ENCODE measurements at places on chromosomes 3 and 15.

- DNase-seq = no peak
Observed at GRCh38 chr3:12253516-12254343, 35.1 kb upstream of the PPARG start.

DNA sequence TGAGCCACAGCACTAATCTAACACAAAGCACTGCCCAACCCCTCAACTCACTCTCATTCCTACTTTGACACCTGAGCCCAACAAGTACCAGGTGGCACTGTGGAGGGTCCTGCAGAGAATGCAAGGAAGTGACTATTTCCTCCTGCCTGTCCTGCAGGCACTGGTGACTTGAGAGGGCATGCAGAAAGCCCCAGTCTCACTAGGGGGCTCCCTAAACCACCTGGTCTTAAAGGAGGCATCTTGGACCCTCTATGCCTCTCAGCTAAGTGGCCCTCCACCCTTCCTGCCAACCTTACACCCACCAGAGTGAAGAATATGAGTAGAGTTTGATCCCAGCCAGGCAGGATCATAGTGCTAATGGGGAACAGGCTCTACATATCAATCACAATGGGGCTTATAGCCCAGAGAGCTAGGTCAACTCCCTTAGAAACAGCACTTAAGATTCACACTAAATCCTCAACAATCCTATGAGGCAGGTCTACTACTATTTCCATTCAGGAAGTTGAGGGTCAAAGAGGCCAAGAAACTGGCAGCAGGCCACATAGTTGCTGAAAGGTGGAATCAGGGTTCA, 15.2 kb downstream of the TRAIP start:
- DNase-seq = no peak

DNA sequence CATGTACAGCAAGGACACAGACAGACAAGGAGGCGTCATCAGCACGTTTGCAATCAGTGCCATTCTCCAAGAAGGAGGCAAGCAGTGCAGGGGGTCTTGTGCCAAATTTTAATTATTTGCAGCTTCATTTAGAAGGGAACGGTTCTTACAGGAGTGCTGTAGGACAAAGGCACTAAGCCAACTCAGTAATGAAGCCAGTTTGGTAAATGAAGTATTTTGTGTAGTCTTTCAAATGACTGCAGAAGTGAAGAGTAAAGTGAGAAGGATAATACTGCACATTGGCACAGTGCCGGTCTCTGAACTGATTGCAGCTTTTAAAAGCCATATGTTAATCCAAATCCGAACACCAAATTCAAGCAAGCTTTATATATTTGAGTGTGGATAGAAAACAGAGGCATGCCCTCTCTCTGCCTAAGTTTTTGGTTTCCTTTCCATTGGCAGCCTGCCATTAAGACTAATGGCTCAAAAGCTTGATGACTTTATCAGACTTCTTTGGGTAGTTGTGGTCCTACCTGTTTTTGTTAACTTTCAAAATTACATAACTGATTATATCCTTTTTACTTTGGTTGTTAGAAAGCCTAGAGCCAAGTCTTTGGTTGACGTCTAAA, 101.3 kb downstream of the SENP2 start:
- no peak for DNase-seq

DNA sequence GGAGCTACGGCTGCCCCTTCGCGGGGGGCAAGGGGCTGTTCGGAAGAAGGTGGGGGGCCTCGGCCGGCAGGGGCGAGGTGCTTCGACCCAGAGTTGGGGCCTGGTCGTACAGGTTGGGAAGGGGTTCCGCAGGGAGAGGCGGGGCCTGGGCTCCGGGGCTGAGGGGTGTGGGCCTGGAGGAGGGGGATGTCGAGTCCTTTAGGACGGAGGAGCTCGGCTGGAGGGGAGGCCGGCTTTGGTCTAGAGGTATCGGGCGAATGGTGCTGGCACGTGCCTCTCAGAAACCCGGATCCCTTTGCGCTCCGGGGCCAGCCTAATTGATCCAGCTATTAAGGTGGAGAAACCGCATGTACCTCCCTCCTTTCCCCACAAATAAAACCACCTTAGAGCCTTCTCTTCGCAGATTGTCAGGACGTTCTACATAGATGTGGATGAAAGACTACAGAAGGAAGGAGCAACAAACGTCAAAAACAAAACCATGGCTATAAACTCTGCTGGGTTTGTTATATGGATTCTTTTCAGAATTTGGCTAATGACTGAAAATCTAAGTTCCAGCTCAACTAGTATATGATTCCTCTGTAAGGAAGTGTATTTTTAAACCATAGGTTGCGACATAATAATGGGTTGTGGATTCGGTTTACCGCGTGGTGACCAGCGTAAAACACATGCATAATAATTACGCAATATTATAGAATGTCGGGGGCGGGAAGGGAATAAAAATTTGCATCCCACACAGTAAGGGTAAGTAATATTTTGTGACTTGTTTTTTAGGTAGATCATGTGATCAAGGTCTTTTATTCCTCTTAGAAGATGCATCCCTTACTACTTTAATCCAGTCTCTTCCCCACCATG, 644 bp upstream of the NGLY1 start:
- DNase-seq = no peak

DNA sequence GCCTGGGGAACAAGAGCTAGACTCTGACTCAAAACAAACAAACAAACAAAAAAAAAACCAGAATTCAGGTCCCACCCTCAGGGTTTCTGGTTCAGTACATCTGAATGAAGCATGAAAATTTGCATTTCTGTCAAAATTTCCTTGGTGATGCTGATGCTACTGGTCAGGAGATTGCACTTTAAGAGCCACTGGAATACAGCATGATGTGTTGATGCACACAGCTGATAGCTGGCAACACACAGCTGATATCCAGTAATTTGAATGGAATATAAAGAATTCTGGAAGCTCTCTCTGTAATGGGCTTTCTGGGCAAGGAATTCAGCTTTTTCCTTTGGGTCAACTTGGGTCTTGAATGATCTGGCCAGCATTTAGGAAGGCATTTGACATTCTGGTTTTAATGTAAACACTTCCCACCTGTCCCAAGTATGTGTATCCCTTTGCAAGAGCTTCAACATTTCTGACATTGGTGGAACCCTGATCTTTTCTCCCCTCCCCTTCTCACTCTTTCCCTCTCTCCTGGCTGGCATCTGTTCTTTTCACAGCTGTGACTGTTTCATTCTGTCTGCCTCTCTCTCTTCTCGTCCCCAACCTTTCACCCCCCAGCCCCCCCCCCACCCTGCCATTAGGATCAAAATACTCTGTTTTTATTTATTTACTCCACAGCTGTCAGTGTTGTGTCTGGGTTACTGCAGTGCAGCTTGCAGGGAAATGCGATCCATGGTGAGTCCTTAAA, 189.5 kb downstream of the TPRG1 start:
- no peak for DNase-seq

- DNase-seq = no peak
Observed at GRCh38 chr3:68703066-68703465, 229.3 kb downstream of the TAFA4 start.

DNA sequence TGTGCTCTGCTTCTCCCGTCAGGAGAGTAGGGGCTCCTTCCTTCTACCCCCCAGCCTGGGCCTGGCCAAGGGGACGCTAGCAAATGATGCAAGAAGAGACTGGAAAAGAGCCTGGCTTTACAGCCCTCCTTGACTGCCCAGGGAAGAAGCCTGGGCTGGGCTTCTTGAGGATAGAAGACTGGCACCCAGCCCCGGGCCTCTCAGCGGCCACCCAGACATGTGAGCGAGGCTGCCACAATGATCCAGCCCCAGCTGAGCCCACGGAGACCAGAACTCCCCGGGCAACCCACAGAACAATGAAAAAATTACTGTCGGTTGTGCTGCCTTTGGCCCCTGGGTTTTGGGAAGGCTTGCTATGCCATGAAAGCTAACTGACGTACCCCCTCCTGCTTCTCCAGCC, 100.6 kb upstream of the PRR20G start:
- DNase-seq = no peak

GRCh38 chr3:31213869-31214486, 318.7 kb upstream of the STT3B start:
- DNase-seq = no peak

DNA sequence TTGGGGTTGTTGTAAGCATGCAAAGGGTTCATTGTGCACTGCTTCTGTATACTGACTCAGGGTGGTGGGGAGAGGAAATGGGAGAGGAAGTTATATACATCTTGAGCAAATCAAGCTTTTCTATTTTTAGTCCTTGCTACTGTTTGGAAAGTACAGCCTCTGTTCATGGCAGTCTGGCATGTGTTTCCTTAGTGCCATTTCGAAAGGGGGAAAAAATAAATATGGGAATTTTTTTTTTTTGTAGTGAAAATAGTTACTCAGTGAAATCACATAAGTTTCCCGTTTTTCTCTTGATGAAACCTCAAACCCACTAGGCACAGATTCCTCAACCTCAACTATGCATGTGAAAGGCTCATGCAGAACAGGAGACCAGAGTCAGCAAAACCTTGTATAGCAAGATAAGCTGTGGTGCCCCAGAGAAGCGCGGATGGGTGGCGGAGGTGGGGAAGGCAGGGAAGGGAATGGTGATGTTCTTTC, 353.3 kb downstream of the LPP start:
- DNase-seq = no peak

GRCh38 chr15:25022233-25022632, 67.4 kb downstream of the SNRPN start:
- DNase-seq = no peak

DNA sequence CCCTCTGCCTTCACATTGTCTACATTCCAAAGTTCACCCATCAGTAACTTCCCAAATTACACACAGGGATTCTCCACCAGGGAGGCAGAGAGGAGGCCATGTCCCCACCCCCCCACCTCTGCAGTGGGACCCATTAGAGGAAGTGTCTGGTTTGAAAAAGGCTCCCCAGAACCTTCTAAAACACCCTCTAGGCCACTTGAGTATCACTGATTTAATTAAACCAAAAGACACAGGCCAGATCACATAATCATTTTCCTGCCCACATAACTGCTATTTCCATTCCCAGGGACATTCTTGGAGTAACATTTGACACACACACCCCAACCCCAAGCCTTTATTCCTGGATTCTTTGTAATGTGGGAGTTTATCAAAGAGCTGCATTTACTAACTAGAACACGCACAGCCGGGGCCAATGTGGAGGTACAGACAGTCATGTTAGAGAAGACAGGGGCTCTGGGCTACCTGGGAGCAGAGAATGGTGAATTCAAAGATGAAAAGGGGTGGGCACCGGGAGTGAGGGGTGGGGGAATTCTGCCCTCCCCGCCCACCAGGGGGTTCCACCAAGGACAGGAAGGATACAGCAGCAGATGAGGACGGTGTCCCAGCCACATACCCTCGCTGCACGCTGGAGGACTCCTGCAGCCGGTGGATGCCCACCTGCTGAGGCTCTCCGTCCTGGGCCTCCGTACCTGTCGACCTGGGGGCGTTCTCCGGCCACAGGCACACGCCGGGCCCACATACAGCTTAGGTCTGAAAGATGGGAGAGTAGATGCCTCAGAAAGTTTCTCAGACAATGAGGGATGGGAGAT, 201.4 kb upstream of the CTNNB1 start:
- no peak for DNase-seq

DNA sequence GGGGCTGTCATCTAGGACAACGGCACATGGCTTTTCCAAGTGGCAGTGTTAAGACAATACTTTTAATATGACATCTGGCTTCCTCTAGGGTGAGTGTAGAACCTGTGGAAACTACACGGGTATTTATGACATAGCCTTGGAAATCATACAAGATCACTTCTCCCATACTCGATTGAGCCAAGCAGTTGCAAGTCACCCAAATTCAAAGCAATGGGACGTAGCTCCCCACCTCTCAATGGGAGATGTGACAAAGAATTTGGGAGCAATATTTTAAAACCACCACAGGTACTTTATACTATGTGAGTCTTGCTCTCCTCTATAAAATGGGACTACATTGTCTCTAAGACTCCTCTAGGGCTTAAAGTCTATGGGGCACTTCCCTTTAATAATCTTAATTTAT, 93.5 kb downstream of the TGFBR2 start:
- no peak for DNase-seq

GRCh38 chr15:38530113-38530512, 34.5 kb downstream of the RASGRP1 start:
- DNase-seq = peak; percentile 31

- DNase-seq = no peak
Observed at GRCh38 chr3:126127904-126128303, 44.0 kb upstream of the SLC41A3 start.

DNA sequence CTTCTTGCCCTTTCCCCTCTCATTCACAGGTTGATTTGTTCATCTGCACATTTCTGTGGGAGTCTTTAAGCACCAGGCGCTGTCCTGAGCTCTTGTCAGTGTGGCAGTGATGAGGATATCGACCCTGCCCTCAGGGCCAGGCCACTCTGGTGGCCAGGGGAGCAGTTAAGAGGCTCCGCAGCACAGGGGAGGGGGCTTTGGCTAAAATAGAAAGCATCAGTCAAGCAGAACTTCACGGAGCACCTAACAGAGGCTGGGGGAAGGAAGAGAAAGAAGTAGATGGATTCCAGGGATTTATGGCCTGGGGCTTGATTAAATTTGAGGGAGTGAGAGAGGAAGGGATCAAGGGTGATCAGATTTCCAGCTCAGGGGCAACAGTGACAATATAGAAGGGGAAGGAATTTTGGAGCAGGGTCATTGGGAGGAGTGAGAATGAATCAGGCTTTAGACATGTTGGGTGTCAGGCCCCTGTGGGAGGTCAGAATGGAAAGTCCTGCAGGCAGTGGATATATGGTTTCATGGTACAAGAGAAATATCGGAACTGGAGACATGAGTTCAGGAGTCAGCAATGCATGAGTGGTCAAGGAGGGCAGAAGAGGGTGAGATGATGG, 73.0 kb upstream of the GLCE start:
- DNase-seq = no peak

GRCh38 chr15:56871867-56872266, 46.6 kb upstream of the TCF12 start:
- DNase-seq = no peak

DNA sequence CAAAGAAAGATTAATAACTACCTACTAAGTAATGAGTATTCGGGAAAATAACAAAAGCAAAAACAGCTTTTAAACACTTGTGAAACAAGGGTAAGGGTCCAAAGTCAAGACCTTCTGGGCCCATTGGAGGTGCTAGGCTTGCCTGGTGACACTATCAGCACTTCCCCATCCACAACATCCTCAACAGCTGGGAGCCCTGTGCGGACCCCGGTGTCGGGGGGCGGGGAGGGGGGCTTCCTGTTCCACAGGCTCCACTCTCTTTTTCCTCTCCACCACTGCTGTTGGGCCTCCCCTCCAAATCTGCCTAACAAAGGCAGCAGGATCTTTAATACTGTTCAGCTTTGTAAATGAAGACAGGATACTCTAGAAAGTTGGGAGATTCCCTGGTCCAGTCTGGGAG, 21.6 kb downstream of the NGRN start:
- DNase-seq = no peak
